Stimulated activated CD4-positive, alpha-beta T cell treated with anti-CD3 and anti-CD28 coated beads, TNF-alpha, amount 100 ng/mL, for 48 hours (primary cell): ENCODE measurements at places on chromosomes 11 and 22.

DNA sequence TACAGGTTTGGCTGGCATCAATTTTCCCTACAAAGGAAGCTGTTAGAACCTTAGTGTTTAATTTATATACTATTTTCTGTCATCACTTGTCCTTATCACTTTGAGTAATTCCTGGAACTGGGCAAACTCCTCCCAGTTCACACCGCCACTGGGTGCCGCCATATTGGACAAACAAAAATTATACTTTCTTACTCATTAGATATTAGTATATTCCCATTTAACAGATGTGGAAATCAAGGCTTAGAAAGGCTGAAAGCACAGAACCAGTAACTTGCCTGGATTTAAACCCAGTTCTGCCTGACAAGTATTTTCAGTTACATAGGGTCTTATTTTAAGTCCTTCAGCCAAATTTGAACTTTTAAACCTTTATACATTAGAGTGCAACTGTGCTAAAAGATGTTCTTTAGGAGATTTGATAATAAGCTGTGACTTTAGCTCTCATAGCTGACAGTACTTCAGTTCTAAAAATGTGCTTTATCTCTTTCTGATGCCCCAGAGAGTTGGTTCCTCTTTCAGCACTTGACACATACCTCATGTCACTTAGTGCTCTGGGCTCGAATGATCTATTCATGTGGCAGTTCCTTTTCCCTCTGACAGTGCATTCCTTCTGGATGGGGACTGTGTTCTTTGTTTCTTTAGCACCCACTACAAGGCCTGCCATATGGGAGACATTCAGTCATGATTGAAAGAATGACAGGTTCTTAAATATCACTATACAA lies 25.4 kb downstream of the COA4 start:
- no peak for DNase-seq

GRCh38 chr11:122076512-122077120 lies 39.4 kb downstream of the BLID start:
- no peak for DNase-seq

- no peak for DNase-seq
Observed at GRCh38 chr22:33896575-33897447, 23.5 kb downstream of the LARGE1 start.

DNA sequence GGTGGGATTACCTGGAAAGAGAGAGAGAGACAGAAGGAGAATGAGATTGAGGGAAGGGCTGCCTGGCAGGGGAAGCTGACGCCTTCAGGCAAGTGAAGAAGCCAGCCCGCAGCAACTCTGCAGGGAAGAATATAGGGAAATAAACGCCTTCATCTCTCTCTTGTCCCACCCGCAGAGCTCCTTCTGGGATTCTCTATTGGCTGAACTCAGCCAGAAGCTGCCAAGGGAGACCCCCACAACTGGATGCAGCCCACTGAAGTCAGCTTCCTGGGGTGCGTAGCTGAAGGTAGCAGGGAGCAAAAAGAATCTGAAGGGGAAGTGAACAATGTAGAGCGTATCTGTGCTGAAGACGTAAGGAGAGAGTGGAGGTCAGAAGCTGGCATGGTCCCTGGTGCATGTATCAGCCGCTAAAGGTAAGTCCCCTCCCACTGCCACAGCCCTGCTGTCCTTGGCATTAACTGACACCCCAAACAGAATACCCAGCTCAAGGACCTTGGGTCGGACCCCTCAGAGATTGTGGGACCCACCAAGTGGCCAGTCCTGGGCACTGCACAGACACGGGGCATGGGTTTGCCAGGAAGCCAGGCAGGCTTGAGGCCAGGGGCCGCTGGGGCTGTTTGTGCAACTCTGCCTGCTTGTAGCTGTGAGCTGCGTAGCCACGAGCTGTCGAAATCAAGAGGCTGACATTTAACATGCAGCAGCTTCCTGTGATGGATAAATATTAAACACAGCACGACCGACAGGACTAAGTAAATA lies 469.9 kb downstream of the MN1 start:
- no peak for DNase-seq

GRCh38 chr11:7154881-7155361 lies 66.1 kb downstream of the RBMXL2 start:
- no peak for DNase-seq

- no peak for DNase-seq
Observed at GRCh38 chr11:64103277-64103985, 62.5 kb downstream of the MACROD1 start.

DNA sequence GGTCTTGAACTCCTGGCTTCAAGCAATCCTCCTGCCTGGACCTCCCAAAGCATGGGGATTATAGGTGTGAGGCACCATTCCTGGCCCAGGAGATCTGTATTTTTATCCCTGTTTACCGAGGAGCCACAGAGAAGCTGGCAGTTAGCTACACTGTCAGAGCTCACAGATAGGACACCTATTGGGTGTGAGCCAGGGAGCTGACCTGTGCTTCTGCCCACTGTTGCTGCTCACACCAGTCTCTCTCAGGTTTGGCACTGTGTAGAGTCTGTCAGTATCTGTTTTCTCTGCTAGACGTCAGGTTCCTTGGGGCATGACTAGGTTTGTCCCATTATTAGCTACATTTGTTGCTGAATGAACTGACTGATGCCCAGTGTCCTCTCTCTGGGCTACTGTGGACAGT lies 17.5 kb downstream of the PPP6R2 start:
- no peak for DNase-seq

GRCh38 chr11:73317373-73317772 lies 9.3 kb downstream of the ARHGEF17 start:
- DNase-seq, result no peak

- DNase-seq, result no peak
Observed at GRCh38 chr11:71484248-71485062, 31.5 kb downstream of the NADSYN1 start.

GRCh38 chr22:41535244-41535643 lies 9.0 kb downstream of the POLR3H start:
- DNase-seq, result no peak
